ENCODE measurements at places on chromosomes 1 and 21.

DNA sequence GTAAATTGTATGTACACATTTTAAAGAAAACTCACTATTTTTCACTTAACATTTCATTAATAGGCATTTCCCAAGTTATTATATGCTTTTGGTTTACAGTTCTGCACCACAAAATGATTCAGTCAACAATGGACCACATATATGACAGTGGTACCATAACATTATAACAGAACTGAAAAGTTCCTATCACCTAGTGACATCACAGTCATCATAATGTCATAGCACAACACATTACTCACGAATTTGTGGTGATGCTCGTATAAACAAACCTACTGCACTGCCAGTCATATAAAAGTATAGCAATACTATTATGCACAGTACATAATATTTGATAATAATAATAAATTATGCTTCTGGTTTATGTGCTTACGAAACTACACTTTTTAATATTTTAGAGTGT, 30.9 kb downstream of the DNAI4 start:
- peak; percentile 32 for ATAC-seq

- ATAC-seq = no peak
These were observed 18.8 kb upstream of the SCCPDH start for GRCh38 chr1:246705368-246705767.

- ATAC-seq = no peak
These were observed 687.3 kb downstream of the BRINP3 start for GRCh38 chr1:189790335-189790734.

DNA sequence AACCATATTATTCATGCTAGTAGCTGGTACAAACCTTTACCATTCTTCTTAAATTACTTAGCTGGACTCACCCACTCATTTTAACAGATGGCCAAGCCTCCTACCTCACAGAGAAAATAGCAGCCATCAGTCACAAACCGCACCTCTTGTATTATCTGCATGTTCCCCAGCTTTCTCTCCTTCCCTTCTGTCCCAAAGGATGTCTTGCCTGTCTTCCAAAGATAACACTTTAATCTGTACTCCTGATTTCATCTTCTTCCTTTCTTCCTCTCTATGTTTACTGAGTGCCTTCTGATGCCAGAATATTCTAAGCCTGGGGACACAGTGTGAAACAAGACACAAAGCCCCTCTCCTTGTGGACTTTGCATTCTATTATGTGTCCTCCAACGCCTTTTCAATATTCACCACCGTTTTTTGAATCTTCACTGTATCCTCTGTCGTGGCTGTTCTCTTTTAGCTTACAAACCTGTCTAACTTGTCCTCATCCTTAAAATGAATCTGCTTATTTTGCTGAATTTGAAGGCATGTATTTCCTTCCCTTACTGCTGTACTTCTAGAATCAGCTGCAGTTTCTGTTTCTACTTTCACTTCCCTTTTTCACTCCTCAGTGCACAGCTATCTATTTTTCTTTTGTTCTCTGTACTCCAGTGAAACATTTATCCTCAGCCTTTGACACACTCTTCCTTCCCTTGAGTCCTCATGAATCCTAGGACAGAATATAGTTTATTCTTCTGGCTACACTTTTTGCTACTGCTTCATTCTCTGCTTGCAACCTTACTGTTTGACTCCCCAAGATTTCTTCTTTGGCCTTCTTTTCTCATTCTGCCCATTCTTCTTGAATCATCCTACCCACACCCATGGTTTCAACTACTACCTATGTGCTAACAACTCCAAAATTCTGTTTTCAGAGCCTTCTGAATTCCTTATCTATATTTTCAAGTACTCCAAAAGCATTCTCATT, 216.9 kb upstream of the SAMSN1 start:
- peak; percentile 84 for ATAC-seq

GRCh38 chr1:236494082-236494481, 29.7 kb upstream of the LGALS8 start:
- no peak for ATAC-seq

DNA sequence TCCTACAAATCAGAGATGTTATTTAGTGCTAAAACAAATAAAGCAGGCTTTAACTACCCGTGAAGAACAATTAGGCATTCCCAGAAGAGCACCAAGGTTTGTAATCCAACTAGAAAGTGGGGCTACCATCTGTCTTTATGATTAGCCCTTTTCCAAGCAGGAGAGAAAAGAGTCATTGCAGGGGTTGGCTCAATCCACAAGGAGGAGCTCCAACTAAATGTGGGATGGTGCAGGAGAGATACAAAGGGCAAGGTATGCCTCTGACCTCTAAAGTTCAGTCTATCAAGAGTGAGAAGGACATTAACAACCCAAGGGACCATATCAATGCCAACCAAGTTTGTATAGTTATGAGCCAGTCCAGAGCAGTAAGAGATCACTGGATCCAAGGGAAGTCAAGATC, 382.7 kb upstream of the DUSP10 start:
- no peak for ATAC-seq

DNA sequence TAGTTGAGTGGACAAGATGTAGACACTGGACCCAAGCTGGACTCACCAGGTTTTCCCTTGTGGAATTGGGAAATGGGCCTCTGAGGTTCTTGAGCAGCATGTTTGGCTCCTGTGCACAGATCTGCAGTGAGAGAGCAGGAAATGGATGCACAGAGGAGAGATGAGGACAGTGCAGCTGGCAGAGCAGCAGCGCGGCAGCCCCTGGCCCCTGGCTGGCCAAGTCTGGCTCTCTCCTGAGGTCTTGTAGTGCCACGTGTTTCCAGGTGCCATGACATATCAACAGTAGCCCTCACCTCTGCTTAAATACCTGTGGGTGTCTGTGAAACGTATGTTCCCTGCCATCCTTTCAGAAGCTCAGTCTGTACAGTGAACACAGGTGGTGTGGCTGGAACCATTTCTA, 19.2 kb upstream of the BCL10 start:
- no peak for ATAC-seq

- peak; percentile 53 for ATAC-seq
These were observed at the start of gene PTGER3 for GRCh38 chr1:71047635-71048607. Gene PTGER3, minus strand, starts transcription at chr1:71047816. Its CDS starts 239 bp downstream, at chr1:71047577.

DNA sequence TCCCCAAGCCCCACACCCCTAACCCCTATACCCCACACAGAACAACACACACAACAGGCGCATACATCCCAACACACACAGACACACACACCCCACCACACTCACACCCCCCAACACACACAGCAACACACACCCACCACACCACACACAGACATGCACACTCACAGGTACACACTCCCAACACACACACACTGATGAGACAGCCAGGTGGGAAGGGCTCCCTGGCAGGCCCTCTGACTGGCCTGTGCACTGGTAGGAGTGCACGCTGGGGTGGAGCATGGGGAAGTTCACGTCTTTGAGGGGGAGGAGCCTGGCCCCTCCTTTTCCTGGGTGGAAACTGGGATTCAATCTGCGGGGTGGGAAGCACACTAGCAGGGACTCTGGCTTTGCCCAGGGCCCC, 116.7 kb downstream of the RHOU start:
- ATAC-seq = no peak

DNA sequence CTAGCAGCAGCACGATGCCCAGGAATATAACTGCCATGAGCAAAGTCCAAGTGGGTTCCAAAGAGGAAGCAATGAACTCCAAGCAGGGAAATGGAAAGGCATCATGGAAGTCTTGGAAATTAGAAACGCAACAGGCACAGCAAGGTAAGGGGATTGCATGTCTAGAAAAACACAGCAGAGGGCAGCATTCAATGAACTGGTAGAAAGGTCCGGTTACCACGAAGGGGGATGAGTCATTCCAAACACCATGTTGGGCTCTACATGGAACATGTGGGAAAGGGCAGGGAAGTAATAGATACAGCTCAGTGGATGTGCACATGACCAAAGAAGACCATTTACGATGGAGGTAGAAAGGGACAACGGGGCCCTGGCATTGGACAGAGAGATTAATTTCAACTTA, 36.4 kb downstream of the RXRG start:
- peak; percentile 59 for ATAC-seq

- ATAC-seq = no peak
These were observed 90.1 kb upstream of the DIRAS3 start for GRCh38 chr1:68140536-68140935.

DNA sequence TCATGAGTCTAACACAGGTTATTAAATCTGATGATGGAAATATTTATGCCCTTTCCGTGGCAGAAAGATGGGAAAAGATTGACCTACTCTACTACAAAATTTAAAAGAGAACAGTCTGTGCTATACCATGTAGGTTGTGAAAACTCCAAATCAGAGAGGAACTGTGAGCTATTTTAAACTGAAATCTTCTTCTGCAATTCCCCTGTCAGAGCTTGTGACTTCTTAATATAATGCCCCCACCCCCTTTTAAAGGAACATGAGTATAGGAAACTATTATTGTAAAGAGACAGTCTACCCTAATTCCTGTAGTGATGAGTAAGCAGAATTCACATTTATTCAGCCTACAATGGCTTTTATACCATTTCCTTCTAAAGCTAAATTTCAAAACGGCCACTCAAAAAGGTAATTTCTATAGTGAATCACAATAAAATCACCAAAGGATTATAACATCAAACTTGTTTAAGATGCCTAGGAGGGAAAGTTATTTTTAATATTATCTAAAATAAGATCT, 11.7 kb downstream of the DSCAM start:
- ATAC-seq = no peak

DNA sequence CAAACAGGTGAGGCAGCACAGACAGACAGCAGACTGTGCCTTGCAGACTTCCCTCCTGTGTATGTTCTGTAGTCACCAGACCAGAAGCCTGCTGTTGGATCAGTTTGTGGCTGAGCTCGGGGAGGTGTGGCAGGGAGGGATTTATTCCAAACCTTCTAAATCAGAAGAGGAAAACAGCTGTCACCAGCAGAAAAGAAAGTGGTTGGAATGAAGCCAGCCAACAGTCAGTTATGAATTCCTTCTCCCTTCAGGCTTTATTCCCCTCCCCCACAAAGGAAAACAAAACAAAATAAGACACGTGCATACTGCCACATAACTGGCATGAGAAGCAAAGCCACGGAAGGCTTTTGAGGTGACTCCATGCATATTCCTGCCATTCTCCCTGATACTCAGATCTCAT, 19.0 kb upstream of the PIGV start:
- no peak for ATAC-seq

GRCh38 chr1:232511172-232511571, 118.8 kb downstream of the SIPA1L2 start:
- ATAC-seq = no peak

GRCh38 chr1:116426401-116426800, 53.4 kb downstream of the ATP1A1 start:
- ATAC-seq = no peak

- ATAC-seq = no peak
These were observed 62.6 kb downstream of the SPAG17 start for GRCh38 chr1:118122234-118123004.

GRCh38 chr1:111961773-111962565, 27.5 kb downstream of the KCND3 start:
- no peak for ATAC-seq

DNA sequence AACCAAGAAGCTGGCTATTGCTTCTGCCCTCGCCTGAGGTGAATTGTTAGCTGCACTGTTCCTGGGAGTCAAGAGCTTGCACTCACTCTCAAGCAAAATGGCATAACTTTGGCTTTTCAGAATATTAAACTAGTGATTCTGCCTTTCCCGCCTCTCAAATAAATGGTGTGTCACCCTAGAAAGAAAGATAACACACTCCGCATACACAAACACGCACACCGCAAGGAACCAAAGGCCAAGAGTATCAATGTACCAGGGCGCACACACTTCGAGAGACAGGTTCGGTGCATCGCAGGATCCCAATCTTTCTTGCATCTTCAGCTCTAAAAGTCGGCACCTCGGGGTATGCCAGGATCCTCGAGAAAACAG, 470 bp upstream of the RTCA start:
- ATAC-seq = peak; percentile 48

- no peak for ATAC-seq
These were observed 23.4 kb downstream of the PLEKHO1 start for GRCh38 chr1:150173141-150173585.

- ATAC-seq = no peak
These were observed 47.5 kb downstream of the SYDE2 start for GRCh38 chr1:85153149-85153891.

DNA sequence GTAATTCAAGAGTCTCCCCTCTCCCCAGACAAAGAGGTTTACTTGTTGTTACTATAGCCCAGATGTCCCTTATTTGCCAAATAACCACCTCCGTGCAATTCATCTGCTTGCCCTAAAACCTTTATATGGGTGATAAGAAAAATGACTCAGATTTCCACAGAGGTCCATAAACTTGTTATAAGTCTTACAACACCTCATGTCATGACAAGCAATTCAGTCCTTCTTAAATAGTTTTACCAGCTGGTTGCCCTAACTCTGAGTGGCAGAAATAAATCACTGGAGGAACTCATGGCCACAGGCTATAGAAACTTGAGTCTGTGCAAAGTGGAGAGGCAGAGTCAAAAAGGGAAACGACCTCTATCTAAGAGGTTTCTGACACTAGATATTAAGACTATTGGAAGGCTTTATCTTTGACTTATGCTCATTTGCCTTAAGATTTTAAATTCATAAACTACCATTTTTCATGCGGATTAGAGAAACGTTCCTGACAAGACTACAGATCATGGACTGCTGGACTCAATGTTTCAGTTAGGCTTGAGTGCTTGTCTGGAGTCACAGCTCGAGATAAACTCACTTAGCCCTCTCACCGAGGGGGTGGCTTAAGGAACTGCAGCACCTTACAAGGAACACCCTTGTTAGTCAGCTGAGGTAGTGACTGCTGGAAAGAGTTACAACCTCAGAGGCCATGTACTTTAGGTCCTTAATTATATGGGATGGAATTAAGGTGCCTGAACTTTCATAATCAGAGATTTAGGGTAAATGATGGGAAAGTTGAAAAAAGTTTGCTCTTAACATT, 662.5 kb upstream of the USP24 start:
- no peak for ATAC-seq

GRCh38 chr1:3780901-3781300, 8.4 kb downstream of the SMIM1 start:
- ATAC-seq = no peak

GRCh38 chr1:14592004-14592631, 6.4 kb upstream of the KAZN start:
- ATAC-seq = no peak

DNA sequence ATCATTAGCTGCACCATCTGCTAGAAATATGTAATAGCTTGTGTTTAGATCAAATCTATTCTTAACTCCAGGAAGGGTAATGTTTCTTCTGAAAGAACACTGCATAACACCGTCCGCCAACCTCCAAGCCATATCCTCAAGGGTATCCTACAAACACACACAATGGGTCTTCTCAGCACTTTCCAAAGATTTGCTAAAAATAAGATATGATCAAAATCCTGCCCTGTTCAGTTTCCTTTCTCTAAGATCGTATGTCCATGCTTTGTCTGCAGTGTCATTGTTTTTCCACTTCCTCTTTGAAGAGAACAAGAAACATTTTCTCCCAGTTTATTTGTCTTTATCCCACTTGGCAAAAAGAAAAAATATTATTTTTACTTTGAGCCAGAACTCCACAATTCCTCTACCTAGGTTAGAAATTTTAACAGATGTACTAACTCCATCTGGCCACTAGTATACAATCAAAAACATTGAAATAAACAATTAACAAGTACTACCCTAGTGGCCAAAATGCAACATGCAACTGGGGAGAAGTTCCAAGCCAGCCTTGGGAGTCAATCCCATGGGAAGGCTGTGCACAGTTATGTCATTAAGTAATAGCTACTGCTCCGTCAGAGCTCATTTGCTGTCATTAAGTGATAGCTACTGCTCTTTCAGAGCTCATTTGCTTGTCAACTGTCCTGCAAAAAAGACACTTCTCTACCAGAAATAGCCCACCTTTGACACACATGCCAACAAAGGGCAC, 37.8 kb downstream of the FRRS1 start:
- no peak for ATAC-seq

GRCh38 chr1:37035796-37036666, 1.7 kb upstream of the GRIK3 start:
- ATAC-seq = no peak
